NCI-H146 (cell line): ENCODE measurements at places on chromosomes 11 and 22.

DNA sequence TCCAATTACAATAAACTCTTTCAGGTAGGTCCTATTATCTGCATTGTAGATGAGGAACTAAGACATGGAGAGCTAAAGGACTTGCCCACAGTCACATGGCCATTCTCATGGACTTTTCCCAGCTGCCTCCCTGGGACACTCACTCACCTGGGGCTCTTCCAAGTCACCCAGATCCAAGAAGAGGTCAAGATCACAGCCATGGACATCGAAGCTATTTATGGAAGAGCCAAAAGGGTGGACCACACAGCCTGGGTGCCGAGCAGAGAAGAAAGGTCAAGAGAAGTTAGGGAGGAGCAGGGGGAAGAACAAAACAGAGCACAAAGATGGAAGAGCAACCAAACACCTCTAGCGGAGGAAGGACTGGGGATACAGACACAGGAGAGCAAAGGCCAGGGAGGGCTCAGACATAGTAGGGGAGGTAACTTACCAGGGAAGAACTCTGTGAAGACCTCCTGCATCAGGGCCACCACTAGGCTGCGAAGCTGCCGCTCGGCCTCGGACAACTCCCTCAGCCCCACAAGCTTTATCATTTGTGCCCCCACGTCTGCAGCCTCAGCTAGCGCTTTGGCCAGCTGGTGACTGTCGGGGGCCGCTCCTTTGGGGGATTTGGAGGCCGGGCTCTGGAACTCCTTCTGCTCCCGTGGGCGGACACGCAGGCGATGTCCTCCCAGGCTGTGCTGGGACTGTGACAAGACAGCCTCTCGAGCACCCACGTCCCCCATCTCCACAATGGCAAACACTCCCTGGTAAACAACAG lies 7.4 kb upstream of the EEF1G start:
- no peak for DNase-seq

DNA sequence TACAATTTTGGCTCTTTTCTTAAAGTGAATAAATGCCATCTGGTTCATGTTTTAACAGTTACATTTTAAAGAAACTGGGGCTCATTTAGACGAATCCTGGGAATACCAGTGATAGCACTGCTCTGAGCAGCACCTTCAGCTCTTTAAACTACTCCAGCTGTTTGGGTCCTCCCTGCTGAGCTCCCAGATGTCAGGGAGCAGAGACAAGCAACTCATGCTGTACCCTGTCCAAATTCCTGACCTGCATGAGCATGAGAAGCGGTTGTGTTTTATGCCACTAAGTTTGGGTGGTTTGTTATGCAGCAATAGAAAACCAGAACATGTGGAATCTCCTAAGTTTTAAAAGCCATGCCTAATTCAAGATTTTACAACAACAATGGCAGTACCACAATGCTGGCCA lies 90.0 kb downstream of the FDX1 start:
- DNase-seq, result no peak

DNA sequence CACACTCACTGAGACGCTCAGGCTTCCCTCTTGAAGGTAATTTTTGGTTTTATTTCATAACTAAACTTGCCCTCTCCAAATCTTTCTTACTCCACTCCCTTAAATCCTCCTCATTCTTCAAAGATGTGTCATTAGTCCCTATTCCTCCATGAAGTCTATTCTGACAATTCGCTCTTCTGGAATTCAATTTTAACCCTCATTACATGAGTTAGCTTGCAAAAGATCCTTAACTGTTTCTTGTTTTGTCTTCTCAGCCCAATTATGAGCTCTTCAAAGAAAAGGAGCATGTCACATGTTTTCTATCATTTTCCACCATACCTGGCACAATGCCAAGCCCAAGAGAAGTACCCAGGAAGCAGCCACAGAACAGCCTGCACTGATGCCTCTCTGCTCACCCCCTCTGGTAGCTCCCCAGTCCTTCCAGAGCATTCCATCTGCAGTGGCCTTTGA lies 13.0 kb downstream of the GALNT18 start:
- peak; percentile 11 for DNase-seq

GRCh38 chr11:72844356-72844755 lies 30.1 kb downstream of the ATG16L2 start:
- no peak for DNase-seq

DNA sequence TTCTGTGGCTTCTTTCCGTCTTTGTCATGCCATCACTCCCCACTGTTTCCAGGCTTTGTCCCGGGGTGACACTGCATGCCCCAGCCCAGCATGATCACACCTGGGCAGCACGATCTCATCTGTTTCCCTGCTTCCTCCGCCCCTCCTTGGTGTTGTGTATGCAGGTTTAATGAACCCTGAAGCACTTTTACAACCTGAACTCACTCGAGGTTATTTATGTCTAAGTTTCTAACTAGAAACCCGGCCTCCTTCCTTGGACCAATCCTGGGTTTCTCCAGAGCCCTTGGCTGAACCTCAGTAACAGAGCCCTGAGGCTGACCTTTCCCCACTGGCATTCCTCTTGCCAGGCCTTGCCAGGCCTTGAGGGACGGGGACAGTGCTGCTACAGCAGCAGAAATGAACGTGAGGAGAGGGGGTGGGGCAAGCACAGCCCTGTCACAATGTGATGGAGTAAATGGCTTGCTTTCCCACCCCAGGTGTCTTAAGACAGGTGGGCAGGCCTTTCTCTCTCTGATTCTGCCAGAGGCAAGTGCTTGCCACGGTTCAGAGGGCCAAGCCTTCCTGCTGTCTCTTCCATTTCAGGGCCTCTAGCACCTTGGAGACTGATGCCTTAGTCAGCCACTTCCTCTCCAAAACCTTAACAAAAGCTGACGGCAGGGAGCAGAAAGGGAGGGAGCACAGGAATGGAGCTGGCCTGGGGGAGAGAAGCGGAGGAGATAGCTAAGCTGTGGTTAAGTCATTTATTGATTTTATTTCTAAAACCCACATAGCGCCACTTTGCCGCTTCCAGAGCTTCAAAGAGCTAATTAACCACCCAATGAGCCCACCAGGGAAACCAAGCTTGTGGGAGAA lies 3.1 kb upstream of the PYGM start:
- peak; percentile 67 for DNase-seq

GRCh38 chr22:21942407-21943343 lies 10.0 kb downstream of the PPM1F start:
- DNase-seq, result no peak

DNA sequence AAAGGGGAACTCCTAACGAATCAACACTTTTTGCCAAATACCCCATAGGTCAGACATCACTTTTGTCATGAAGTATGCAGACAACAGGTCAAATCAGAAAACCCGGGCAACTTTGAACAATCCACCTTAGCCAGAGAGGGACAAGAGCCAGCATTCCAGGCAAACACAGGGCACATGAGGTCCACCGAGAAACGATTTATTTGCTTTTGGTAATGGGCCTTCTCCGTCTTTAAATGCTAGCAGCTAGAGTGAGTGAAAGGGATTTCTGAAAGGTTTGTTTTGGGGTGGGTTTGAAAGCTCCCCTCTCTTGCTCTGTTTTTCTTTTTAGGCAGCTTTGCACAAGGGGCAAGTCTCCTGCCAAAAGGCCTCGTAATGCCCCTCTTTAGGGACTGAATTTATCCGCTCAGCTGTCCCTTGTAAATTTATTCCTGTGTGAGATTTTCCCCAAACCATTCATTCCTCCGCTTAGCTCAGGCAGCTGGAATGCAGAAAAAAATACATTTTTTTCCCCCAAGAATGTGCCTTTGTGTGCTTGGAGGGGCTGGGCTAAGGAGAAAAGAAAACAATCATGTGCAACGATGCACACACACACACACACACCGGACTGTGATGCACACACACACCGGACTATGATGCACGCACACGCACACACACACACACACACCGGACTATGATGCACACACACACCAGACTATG lies 196.9 kb downstream of the SNX19 start:
- no peak for DNase-seq

DNA sequence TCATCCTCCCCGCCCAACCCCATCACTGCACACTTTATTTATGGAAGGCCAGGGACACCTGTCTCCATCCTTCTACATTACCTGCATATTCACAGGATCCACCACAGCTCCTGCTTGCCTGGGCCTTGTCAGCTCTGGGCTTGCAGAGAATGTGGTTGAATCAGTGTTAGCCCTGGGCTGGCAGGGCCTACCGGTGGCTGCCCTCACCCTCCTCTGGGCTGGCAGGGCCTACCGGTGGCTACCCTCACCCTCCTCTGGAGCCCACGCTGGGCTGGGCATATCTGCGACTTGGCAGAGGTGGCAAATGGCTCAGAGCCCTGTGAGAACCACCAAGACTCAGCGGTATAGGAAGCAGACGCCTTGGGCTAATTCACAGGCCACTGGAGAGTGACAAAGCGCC lies 300.9 kb downstream of the NTM start:
- no peak for DNase-seq

GRCh38 chr11:37858398-37858797 lies 1260.4 kb upstream of the RAG2 start:
- no peak for DNase-seq

GRCh38 chr22:23270212-23270733 lies 90.0 kb downstream of the BCR start:
- DNase-seq, result no peak

DNA sequence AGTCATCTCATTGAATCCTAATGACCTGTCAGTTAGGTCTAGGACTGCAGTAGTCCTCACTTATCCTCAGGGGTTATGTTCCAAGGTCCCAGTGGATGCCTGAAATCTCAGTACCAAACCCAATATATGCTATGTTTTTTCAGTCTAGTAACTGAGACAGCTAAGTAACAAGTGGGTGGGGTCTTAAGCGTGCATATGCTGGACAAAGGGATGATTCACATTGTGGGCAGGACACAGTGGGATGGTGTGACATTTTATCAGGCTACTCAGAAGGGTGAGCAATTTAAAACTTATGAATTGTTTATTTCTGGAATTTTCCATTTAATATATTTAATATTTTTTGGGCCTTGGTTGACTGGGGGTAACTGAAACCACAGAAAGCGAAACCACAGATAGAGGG lies 29.0 kb downstream of the DDX10 start:
- no peak for DNase-seq

DNA sequence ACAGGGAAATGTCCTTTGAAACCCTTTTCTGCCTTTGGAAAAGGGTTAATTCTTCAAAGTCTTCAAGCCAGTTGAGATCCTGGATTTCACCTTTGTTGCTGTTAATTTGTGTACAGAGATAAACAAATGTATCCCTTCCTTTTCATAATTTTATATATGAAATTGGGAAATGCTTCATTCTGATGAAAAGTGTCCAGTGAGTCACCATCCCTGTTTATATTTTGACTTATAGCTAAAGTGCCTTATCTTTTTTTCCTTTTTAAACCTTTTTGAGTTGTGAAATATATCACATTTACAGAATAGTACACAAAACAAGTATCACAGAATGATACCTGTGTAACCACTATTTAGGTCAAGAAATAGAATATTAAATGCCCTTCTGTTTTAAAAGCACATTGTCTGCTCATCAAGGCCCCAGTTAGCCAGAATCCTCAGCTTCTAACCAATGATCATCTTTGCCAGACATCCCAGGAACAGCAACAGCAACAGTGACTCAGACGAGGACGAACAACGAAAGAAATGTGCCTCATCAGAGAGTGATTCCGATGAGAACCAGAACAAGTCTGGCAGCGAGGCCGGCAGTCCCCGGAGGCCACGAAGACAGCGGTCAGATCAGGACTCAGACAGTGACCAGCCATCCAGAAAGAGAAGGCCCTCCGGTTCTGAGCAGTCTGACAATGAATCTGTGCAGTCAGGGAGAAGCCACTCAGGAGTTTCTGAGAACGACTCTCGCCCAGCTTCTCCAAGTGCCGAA lies 27.3 kb downstream of the CTR9 start:
- DNase-seq, result no peak

DNA sequence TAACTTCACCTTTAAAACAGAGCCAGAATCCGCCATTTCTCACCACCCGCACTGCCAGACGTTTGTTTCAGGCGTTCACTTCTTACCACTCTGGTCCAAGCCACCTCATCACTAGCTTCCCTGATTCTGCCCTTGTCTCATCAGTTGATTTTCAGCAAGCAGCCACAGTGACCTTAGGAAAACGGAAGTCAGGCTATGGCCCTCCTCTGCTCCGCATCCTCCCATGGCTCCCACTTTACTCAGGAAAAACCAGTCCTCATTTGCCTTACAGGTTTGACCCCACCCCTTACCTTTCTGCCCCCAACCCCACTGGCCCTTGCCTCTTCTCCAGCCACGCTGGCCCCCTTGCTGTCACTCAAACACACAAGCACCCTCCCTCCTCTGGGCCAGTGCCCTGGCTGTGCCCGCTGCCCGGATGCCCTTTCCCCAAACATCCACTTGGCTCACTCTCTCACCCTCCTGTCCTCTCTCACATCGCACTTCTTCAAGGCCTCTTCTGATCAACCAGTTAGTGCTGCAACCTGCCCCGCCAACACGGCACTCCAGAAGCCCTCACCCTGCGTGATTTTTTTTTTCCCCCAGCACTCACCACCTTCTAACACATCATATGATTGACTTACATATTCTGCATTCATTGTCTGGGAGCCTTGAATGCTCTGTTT lies 18.9 kb downstream of the TPST2 start:
- no peak for DNase-seq

GRCh38 chr11:79508461-79508860 lies 67.6 kb upstream of the TENM4 start:
- DNase-seq, result no peak

DNA sequence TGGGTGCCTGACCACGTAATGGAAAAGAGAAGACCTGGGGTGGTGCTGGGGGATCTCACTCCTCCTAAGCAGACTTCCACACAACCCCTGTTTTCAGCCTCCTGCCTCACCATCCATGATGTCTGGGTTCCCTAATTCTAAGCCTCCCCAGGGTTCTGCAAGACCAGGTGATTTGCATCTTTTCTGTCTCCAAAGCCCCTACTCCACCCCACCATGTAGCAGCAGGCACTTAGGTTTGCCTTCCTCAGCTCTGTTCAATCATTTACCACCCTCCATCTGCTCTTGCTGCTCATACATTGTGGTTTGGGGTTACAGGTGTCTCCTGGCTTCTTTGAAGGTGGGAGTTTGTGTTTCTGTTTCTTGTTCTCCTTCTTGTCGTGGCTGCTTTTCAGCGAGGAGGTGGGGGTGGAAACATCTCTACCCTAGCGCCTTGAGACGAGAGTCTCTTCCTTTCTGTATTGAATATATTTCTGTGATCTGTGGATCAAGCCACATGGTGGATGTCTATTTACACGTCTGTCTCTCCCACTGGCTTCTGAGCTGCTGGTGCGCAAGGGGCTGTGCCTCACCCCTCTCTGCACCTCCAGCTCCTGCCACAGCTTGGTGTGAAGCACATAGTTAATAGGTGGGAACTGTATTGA lies 6.6 kb upstream of the SSTR3 start:
- DNase-seq, result no peak

GRCh38 chr11:11137339-11137738 lies 215.7 kb downstream of the CSNK2A3 start:
- no peak for DNase-seq

DNA sequence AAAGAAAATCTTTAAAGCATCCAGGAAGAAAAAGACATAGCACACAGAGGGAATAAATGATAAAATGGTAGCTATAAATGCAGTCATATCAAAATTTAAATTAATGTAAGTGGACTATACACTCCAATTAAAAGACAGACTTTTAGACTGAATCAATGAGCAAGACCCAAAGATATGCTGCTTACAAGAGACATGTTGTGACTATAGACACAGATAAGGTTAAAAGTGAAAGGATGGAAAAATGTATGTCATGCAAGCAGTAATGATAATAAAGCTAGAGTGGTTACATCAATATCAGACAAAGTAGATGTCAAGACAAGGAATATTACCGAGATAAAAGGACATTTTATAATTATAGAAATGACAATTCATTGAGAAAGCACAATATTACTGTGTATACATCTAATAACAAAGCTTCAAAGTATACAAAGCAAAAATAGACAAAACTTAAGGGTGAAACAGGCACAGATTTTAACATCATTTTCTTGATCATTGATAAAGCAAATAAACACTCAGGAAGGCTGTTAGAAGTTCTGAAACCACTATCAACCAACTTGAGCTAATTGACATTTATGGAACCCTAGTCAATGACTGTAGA lies 22.8 kb upstream of the MUC5AC start:
- no peak for DNase-seq
